ENCODE measurements at places on chromosomes 12 and 14.

- no peak for DNase-seq
These were observed 39.8 kb downstream of the SLC24A4 start for GRCh38 chr14:92362781-92363235.

- DNase-seq, result no peak
These were observed 340.1 kb downstream of the GLT1D1 start for GRCh38 chr12:129193263-129193871.

DNA sequence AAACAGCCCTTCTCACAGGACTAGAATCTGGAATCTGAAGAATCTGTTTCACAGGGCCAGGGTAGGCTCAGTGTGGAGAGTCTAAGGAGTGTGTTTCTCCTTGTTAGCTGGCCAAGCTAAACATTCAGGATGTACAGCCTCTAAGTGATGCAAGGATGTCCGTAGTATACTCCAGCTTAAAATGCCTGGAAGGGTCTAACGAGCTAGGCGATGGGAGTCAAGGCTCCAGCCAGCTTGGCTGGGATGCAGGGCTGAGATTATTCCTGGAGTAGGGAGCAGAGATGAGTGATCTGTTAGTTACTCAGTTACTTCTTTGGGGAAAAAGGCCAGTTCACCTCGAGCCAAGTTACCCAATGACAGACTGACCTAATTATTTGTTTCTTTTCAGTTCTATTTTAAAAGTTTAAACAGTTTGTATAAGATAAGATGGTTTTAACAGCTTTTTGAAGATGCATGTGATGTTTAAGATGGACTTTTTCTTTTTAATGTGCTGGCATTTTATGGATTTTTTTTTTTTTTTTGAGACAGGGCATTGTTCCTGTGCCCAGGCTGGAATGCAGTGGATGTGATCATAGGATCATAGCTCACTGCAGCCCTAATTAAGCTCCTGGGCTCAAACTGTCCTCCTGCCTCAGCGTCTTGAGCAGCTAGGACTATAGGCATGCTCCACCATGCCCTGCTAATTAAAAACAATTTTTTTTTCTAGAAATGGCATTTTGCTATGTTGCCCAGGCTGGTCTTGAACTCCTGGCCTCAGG, 41.1 kb downstream of the SYNE2 start:
- DNase-seq, result no peak

GRCh38 chr14:40229676-40230075, 797.4 kb upstream of the FBXO33 start:
- no peak for DNase-seq

- no peak for DNase-seq
These were observed 27.4 kb downstream of the EMP1 start for GRCh38 chr12:13223941-13224340.

DNA sequence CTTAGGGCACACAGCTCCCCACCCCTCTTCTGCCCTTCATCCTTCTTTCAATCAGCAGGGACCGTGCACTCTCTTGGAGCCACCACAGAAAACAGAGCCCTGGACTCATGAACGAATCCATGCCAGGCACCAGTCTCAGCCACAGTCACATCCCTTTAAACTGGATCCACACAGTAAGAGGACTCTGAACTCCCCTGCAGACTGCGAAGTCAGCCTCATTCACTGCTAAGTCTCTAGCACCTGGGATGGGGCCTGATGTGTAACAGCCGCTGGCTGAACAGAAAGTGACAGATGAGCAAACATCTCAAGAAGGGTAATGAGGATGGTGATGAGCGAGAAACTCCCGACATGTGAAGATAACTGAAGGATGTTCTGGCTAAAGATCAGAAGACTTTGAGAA, 45.8 kb upstream of the IQSEC3 start:
- DNase-seq, result no peak
